ENCODE measurements at places on chromosomes 13 and 19.

GRCh38 chr13:20429682-20430081 is 96.0 kb downstream of the CRYL1 start:
- no peak for DNase-seq

DNA sequence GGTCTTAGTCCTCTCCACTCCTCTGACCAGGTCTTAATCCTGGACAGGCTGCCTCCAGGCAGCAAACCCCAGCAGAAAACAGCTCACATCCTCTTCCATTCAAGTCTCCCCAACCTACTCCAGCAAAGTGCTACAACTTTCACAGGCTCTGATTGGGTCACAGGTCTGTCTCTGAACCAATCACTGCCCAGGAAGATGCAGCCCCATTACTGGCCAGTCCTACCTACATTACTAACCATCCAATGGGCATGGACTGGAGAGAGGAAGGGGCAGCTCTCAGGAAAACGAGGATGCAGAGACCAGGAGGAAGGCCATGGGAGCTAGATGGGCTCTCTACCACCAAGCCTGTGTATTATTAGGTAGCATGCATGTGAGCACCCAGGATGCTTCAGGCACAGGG is 12.2 kb downstream of the MED26 start:
- DNase-seq, result no peak

- no peak for DNase-seq
These were observed 22.7 kb downstream of the ELL start for GRCh38 chr19:18499055-18499775.

DNA sequence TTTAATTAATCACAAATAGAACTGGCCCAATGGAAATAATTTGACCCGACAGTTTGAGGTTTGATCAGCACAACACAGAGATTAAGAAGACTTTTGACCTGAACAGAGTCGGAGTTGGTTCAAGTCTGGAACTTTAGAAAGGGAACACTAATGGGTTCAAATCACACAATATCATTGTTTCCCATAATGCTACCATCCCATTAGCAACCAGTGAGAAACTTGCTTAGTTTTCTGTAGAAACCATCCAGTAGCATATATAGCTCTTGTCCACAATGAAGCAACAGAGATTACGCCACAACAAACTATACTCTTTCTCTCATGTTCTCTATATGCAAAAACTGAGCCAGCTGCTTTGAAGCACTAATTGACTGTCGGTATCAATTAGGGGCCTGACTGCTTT is 376.9 kb upstream of the SPRY2 start:
- DNase-seq, result no peak

DNA sequence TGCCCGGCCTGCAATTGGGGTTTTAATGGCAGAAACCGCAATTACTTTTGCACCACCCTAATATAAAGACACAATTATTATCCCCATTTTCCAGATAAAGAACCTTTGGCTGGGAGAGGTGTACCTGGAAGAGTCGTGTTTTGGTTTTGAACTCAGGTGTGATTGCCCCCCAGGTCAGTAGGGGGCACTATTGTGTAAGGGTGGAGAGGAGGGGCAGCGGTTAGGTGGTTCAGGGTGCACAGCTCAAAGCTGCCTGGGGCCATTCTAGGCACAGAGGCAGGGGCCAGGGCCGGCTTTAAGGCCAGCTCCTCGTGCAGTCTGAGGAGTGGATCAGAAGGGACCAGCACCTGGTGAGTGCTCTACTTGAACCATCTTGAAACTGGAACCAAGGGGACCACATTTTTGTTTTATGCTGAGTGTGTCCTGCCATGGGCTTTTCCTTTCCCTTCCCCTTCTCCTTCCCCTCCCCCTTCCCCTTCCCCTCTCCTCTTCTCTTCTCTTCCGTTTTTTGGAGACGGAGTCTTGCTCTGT is 5.8 kb upstream of the FCGRT start:
- peak; percentile 81 for DNase-seq

DNA sequence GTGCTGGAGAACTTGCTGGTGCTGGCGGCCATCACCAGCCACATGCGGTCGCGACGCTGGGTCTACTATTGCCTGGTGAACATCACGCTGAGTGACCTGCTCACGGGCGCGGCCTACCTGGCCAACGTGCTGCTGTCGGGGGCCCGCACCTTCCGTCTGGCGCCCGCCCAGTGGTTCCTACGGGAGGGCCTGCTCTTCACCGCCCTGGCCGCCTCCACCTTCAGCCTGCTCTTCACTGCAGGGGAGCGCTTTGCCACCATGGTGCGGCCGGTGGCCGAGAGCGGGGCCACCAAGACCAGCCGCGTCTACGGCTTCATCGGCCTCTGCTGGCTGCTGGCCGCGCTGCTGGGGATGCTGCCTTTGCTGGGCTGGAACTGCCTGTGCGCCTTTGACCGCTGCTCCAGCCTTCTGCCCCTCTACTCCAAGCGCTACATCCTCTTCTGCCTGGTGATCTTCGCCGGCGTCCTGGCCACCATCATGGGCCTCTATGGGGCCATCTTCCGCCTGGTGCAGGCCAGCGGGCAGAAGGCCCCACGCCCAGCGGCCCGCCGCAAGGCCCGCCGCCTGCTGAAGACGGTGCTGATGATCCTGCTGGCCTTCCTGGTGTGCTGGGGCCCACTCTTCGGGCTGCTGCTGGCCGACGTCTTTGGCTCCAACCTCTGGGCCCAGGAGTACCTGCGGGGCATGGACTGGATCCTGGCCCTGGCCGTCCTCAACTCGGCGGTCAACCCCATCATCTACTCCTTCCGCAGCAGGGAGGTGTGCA is 587 bp downstream of the S1PR4 start:
- DNase-seq, result no peak

GRCh38 chr19:47863514-47863936 is 4.5 kb downstream of the TPRX2 start:
- peak; percentile 71 for DNase-seq

- DNase-seq, result no peak
These were observed 27.8 kb upstream of the IGFL4 start for GRCh38 chr19:46068345-46069258.

DNA sequence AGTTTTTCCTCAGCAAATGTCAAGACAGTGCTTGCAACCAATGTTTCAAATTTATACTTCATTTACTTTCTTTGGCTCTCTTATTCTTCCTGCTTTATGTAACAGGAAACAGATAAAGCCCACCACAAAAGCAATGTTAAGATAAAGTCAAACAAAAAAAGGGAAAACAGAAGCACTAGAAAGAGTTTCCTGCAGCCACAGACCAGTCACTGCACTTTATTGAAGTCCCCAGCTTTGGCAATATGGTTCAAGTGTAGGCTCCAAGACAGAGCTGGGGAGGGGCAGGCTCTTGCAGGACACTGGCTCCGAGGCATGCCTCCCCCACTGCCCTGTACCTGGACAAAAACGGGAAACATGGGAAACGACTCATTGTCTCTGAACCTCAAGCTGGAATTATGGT is 15.3 kb upstream of the CDC16 start:
- no peak for DNase-seq

DNA sequence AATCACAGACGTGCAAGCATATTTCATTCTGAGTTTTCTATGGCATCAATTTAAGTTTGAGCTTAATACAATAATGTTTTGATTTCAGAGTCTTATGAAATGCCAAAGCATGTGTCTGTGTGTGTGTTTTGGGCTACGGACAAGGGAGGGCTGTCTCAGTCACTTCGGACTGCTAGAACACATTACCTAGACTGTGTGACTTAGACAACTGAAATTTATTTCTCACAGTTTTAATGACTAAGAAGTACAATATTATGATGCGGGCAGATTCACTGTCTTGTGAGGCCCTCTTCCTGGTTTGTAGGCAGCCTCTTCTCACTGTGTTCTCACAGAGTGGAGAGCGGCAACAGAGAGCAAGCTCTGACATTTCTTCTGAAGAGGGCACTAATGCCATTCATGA is 1202.0 kb downstream of the EFNB2 start:
- DNase-seq, result no peak

GRCh38 chr19:2743099-2743498 is 3.3 kb upstream of the SLC39A3 start:
- DNase-seq, result no peak

DNA sequence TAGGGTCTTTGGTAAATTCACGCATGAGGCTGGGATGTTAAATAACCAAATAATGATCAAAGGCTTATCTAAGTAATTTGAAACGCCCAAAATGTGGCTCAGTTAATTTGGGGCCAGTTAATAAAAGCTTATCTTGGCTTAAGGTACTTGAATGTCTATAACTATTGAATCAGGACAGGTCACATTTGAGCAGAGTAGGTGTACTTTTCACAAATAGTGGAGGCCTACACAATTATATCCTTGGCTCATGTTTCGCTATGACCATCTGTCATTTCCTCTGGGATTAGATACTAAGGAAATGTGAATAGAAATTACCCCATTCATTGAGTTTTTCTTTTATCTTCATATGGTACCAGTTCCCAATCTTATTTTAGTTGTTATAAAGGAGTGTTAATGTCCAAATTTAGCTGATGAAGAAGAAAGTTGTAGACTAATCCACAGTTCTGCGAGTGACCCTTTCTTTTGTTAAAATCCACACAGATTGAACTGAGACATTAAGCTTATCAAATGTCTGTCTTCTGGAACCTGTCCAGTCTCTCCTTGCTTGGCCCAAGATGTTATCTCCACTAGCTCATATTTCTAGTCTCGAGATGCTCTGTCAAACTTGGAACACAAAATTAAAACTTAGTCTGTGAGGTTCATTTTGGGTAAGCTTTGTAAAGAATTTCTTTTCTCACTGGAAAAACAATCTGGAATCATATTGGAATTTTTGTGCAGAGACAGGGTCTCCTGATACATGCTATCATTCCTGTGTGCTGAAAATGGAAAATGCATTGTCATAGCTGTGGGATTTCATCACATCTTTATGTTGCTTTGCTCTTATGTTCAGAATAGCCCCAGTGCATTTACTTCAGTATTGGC is 31.0 kb downstream of the SLAIN1 start:
- no peak for DNase-seq

GRCh38 chr13:93086329-93086728 is 140.3 kb upstream of the GPC6 start:
- no peak for DNase-seq

GRCh38 chr13:29858667-29859066 is 8.2 kb upstream of the UBL3 start:
- no peak for DNase-seq

DNA sequence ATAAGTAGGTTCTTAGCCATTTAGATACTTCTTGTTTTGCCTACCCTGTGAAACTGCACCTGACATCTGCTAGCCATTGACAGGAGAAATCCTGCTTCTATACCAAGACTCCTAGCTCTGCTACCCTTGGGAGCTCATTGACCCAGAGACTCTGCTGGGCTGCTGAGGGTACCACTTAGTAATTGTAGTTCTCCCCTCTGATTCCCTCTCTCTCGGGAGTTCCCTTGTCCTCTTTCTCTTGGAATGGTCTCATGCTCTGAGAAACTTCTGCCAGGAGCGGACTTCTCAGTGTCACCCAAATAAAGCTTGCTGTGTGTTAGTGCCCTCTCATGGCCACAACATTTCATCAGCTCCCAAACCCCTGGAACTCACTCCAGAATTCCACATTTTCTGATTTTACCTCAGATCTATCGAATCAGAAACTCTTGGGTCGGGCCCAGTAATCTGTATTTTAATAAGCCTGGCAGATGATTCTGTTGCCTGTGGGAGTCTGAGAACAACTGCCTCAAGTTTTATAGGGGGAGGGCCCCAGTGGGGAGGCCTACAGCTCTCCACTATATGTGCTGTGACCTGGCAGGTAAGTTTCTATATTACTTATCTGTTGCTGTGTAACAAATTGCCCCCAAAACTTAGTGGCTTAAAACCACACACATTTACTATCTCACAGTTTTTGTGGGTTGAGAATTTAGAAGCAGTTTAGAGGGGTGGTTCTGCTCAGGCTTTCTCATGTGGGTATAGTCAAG is 221.1 kb downstream of the TDRD3 start:
- DNase-seq, result no peak

GRCh38 chr19:14817052-14817451 is 17.9 kb downstream of the OR7A5 start:
- DNase-seq, result no peak

GRCh38 chr19:39967561-39967960 is 3.4 kb upstream of the PSMC4 start:
- DNase-seq, result no peak

- DNase-seq, result no peak
These were observed 10.3 kb upstream of the C5AR2 start for GRCh38 chr19:47321630-47322029.

DNA sequence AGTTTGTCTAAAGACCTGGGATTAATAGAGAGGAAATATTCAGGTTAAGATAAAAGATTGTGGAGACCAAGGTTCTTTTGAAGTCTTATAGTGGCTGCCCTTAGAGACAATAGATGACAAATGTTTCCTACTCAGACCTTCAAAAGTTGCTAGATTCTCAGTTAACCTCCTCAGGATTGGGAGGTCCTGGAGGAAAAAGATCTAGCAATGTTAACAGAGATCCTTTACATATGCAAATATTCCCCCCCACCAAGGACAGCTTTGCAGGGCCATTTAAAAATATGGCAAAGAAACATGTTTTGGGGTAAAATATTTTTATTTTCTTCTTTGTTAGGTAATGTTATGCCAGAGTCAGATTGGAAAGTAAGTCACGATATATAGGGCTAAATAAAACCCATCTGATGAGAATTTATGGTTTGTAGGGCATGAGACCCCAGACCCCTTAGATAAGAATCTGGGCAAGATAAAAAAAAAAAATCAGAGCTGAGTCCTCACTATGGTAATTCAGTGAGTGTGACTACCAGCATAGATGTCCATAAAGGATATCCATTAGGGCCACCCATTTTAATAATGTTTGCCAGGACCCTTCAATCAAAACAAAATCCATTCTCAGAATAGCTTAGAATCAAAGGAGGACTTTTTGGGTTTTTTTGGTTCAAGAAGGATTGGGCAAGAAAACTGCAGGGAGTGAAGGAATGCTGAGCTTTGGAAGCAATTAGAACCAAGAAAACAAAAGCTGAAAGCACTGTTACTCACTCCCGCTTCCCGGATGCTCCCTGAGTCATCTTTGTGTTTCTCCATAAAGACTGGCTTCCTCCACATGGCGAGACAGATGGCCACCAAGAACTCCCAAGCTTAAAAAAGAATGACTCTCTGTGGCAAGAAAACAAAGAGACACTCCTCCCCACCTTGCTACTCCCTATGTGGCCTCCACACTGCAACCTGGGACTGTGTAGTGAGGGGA is 28.2 kb downstream of the VSTM1 start:
- no peak for DNase-seq

Data from CD4-positive, alpha-beta memory T cell (primary cell).